ENCODE measurements at places on chromosomes 1 and 21.

DNA sequence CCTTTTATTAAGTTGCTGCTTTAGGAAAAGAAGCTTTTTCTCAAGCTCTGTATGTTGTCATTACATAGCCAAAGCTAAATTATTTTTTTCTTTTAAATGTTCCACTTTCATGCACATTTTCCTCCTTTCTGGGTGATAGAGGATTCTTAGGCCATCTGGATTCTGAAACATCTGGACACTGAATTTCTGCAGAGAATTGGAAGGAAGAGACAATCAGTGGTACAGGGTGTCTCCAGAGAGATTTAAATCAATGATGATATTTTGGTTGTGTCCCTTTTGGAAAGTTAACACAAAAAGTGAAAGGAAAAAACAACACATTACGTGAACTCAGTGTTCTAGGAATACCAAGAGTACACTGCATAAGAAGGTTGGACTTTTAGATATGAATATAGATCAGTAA is 211.4 kb upstream of the PKN2 start:
- no peak for DNase-seq

DNA sequence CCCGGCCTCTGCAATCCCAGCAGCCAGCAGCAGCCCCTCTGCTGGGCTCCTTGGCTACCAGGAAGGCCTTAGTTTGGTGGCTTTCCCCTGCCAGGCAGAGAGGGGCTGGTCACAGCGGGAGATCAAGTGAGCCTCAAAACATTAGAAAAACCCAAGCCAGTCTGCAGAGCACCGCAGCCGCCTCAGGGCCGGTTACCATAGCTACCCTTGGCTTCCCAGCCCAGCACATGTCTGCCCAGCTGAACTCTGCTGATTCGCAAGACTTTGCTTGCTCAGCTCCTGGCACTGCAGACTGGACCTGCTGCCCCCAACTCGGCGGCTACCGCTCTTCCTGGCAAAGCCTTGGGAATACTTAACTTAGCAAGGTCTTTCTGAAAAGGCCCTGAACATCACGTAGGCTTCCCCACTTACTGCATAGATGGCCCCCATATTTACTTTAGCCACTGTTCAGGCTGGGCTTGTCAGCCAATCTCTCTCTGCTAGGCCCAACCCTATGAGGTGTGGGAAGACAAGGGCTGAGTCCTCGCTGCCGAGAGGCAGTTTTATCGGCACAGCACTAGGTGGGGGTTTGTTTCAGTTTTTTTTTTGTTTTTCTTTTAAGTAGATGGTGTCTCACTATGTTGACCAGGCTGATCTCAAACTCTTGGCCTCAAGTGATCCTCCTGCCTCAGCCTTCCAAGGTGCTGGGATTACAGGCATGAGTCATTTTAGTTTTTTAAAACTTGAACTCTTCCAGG is 28.6 kb upstream of the PLEKHG5 start:
- DNase-seq, result peak; percentile 28

DNA sequence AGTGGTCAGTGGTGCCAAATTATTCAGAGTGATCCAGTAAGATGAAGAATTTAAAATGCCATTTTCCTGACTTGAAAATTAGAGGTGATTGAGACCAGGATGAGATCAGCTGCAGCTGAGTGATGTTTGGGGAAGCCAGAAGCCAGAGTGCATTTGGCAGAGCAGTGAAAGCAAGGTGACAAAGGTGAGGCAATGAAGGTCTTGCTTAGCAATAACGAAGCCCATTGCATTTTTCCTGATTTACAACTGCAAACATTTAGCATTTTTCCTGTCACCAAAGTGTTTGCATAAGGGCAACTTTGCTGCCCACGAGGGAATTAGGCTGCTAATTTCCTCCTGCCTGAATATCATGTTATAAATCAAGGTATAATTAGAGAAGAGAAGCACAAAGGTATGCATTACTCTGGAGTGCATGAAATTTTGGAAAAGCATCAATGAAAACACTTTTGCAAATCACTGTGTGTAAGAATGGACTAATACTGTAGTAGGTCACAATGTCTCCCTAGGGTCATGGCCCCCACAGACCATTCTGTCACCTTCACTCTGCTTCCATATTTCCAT is 188.2 kb upstream of the LYPLAL1 start:
- DNase-seq, result no peak

DNA sequence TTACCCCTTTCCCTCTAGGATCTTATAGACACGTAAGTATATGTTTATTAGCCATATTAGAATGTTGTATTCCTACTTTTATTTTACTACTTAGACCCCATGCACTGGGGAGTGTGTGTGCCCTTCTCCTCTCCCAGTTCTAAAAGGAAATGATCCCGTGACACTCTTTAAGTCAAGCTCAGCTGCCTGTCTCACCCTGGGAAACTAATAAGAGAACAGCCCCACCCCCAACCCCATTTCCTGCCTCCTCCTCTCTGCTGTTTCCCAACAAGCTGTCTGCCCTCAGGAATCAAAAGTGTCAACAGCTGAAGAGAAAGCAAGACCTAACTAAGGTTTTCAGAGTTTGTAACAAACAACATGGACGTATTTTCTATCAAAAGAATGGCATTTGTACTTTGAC is 92.6 kb upstream of the VAV3 start:
- DNase-seq, result no peak

- no peak for DNase-seq
Observed at GRCh38 chr1:119188926-119189325, 48.5 kb upstream of the WARS2 start.

DNA sequence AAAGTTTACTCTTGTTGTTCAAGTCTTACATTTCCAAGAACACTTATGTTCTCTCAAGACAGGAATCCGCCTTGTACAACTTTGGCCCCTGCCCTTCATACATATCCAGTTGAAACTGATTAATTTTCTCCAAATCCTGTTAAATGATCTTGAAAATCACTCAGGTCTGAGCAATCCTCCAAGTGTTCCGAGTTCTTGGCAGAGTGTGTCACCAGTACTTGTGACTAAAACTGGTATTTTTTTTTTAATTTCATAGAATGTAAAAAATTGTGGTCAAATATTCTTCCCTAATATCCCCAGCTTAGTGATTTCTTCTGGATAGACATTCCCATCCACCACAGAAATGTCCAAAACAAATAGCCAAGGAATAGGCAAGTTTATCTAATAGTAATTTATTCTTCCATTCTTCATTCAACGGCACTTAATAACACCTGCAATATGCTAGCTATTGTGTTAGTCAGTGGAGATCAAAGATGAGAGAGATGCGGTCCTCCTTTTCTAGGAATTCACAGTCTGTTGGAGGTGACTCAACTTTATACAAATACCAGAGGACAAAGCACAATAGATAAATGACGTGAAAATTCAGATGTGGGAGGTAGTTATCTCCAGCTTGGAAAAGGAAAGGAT is 71.4 kb downstream of the DIRAS3 start:
- DNase-seq, result peak; percentile 78

DNA sequence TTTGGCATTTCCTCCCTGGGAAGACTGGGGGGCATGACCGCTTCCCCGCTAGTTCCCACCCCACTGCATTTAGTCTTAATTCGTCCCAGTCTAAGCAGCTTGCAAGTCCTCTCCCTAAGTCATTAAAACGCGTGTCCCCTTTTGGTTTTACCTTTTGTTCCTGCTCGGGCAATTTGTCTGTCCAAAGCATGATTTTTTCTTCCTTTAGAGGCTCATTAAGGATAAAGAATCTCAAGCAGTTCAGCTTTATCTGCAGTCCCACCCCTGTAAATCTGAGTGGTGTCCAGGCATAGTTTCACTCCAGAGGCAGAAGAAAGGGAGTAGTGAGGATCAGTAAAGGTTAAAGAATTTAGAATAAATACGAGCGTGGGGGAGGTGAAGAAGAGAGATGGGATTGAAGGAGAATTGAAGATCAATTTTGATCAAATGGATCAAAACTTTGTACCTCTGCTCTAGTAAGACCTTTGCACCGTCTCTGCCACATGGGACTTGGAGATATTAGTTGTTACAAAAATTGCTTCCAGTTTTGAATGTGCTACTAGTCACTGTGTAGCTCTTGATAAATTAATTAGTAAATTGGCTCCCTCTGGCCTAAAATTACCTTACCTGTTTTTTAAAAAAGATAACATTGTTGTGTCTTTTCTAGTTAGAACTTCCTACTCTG is 989 bp upstream of the ETV3 start:
- peak; percentile 53 for DNase-seq

GRCh38 chr1:178632653-178633052 is 92.4 kb upstream of the RALGPS2 start:
- DNase-seq, result no peak

All from non-pigmented ciliary epithelial cell (primary cell).